Activated gamma-delta T cell (primary cell): ENCODE measurements at places on chromosomes 2 and 18.

DNA sequence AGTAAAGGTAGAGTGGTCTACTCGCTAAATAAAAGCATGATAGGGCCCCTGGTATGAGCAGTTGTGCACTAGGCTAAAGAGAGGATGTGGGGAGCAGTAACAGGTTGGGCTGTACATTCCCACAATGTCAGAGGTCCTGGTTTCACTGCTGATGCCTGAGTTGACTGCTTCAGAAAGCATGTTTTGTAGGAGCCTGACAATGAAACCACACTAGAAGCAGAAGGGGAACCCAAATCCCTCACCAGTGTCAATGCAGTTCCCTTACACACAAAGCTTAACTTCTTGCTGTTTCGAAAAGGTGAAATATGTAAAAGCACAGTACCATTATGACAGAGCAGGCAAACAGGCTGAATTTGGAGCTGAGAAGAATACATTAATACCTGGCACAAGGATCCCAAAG, 291.7 kb upstream of the KYNU start:
- no peak for DNase-seq

GRCh38 chr2:28021898-28022297, 131.4 kb downstream of the BABAM2 start:
- DNase-seq, result no peak

- no peak for DNase-seq
Measured at GRCh38 chr2:69434753-69435152, 2.5 kb downstream of the NFU1 start.

- DNase-seq, result no peak
Measured at GRCh38 chr2:44358503-44358902, 2.8 kb downstream of the PREPL start.

- no peak for DNase-seq
Measured at GRCh38 chr2:27148801-27149439, at the start of gene TCF23. Gene TCF23, plus strand, starts transcription at chr2:27149004. Its CDS starts 130 bp downstream, at chr2:27149134.

GRCh38 chr2:216148983-216149382, 39.8 kb downstream of the XRCC5 start:
- DNase-seq, result no peak

GRCh38 chr2:26700078-26700477, 7.6 kb downstream of the KCNK3 start:
- DNase-seq, result no peak

- DNase-seq, result no peak
Measured at GRCh38 chr2:6580982-6581381, 284.7 kb downstream of the CMPK2 start.

DNA sequence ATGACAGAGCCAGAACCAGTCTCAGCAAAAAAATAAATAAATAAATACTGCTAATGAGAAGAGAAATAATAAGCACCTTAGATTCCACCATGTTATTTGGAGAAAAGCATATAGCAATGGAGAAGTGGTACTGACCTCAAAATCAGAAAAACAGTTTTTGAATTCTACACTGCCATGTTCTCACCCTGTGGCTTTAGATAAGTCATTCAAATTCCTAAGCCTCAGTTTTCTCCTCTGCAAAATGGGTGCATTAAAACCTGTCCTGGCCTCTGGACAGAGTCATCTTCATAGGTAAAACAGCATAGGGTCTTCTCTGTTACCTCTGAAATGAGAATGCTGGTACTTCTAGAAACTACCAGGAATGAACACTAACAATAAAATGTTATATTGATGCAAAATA, 62.2 kb upstream of the RMP24 start:
- DNase-seq, result no peak

- no peak for DNase-seq
Measured at GRCh38 chr2:102166189-102166845, 20.5 kb upstream of the IL1RL2 start.

GRCh38 chr2:66984864-66985263, 412.3 kb upstream of the ETAA1 start:
- DNase-seq, result no peak

DNA sequence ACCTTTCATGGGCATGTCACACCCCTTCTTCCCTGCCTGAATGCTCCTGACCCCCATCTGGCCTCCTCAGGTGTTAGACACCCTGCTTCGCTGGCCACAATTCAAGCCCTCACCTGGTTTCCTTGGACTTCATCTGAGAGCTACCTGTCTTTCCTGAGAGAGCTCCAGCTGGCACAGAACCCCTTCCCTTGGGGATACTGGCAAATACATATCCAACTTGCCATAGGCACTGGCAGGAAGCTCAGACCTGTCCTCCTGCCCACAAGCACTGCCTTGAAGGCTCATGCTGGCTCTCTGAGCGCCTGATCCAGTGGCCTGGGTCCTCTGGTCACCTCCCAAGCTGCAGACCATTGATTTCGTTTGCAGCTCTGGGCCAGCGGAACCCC, 74.1 kb upstream of the MAP4K3 start:
- no peak for DNase-seq

- no peak for DNase-seq
Measured at GRCh38 chr2:50556934-50557575, 474.9 kb downstream of the NRXN1 start.

DNA sequence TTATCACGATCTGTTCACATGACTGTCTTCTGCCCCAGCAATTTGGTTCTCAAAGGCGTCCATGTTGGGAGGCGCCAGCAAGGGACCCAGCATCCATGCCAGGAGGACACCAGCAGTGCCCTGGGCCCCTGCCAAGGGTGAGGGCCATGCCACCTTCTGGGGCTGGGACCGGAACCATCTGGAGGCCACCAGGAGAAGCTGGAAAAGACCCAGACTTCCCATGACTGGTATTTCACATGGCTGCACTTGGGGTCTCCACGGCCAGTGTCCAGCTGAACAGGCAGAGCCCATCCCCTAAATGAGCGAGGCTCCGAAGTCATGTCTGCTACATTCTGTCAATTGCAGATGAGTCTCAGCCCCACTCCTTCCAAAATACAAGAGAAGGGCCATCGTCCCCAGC, 306.8 kb upstream of the HS6ST1 start:
- no peak for DNase-seq

DNA sequence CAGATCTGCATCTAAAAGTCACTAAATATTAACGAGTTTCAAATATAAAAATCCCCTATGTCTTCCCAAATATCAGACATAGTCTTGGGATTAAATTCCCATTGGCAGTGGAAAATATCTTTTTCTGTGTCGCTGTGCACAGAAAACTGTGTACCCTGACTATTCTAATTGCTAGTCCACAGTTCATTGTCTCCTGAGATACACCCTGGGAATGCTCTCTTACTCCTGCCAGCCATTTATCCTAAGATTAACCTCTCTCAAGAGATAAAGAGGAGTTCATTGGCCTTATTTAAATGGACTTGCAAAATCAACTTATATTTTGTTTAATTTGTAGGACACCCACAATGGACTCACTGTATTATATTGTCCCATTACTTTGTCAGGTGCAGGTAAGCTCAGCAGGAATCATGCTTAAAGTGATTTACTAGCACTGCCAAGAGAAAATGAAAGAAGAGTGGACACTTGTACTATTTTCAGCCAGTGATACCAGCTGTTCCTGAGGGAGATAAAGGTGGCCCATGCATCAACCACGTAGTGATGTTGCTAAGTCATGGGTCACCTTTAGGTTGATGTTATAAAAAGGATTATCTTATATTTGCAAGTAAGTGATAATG, 553.8 kb downstream of the PIK3C3 start:
- no peak for DNase-seq

- DNase-seq, result no peak
Measured at GRCh38 chr18:63869374-63869773, 18.1 kb upstream of the SERPINB2 start.

DNA sequence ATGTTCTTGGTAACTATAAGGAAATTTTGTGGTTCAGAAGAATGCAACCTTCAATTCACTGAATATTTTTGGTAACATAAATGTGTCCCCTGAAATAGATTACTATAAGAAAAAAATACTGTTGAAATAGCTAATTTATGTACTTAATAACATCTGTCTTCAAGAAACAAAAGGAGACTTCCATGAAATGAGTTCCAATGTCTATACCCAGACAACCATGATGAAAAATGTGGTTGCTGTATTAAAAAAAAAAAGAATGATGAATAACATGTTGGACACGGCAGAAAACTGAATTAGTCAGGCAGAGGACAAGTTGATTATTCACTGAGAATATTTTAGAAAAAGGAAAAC, 98.5 kb downstream of the TACR1 start:
- no peak for DNase-seq

- no peak for DNase-seq
Measured at GRCh38 chr2:8303322-8303832, 378.5 kb upstream of the ID2 start.

DNA sequence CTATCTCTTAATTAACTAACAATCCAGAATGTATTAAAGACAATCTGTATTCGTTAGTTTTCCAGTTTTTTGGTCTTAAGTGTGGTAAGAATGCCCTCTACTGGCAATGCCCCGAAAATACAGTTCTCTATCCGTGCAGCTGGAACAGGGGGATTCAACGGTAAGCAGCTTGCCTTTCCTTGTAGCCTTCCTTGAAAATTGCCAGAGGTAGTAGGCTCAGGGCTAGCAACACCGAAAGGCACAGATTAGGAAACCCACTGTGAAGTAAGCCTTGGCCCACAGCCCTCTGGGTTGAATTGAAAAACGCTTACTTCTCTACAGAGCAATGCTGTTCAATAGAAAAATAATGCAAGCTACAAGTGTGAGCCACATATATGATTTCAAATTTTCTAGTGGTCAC, 17.1 kb upstream of the VPS4B start:
- DNase-seq, result no peak

- DNase-seq, result no peak
Measured at GRCh38 chr2:237752761-237753165, 45.8 kb upstream of the RBM44 start.

DNA sequence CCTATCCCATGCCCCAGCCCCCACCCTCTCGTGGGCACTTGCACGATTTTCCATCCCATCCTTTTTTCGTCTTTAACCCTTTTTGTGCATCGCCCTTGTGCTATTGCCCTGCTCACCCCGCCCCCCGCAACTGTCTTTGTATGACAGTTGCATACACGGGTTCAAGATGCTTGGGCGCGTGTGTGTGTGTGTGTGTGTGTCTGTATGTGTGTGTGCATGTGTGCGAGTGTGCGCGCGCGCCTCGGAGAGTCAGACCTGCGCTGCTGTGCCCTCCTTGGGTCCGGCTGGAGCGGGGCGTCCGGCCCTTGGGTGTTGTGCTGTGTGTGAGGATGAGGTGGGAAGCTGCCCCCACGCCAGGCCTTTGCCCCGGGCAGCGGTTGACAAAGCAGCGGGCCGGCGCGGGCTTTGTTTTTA, 230.7 kb downstream of the HAUS1 start:
- no peak for DNase-seq

DNA sequence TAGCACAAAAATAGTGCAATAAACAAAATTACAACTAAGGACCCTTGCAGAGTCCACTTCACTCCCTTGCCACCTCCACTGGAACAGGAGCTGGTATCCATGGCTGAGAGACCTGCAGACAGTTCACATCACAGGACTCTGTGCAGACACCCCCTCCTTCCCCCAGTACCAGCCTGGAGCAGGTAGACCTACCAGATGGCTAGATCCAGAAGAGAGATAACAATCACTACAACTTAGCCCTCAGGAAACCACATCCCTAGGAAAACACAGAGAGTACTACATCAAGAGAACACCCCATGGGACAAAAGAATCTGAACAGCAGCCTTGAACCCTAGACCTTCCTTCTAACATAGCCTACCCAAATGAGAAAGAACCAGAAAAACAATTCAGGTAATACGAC, 49.8 kb downstream of the FBXO15 start:
- DNase-seq, result no peak

DNA sequence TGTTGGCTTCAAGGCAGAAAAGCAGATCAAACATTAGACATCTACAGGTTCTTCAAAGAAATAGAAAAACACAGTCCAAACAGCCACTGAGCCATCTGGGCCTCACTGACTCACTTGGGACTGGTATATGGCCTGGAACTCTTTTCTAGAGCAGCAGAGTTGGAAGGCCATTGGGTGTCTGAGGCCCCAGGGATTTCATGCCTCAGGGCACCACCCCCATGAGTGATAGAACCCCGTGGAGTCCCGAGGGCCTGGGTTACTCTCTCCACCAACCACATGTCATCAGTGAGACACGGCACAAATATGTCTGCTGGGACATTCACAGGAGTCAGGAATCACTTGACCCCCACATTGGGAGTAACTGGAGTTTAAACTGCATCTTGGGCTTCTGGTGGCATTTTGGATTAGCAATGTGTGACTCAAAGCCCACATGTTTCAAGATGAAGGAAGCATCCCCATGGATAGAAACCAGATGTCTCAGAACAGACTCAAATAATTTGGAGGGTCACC, 44.0 kb downstream of the CAPN13 start:
- no peak for DNase-seq

GRCh38 chr18:67359873-67360838, 156.4 kb downstream of the DSEL start:
- no peak for DNase-seq

DNA sequence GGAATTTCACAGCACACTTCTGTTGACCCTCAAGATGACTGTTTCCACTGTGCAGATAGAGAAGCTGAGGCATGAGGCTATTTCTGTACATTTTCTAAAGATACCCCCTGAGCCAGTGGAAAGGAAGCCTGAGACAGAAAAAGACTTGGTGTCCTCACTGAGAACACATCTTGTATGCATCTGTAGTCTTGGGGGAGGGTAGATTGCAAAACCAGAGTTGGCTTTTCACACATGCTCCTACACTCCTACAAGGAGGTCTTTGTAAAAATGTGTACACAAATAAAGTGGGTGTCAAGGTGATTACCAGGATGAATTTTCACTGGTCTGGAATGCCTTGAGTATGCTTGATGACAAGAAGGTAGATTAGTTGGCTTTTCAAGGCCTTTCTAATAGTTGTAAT, 98.0 kb downstream of the KCTD18 start:
- DNase-seq, result no peak

DNA sequence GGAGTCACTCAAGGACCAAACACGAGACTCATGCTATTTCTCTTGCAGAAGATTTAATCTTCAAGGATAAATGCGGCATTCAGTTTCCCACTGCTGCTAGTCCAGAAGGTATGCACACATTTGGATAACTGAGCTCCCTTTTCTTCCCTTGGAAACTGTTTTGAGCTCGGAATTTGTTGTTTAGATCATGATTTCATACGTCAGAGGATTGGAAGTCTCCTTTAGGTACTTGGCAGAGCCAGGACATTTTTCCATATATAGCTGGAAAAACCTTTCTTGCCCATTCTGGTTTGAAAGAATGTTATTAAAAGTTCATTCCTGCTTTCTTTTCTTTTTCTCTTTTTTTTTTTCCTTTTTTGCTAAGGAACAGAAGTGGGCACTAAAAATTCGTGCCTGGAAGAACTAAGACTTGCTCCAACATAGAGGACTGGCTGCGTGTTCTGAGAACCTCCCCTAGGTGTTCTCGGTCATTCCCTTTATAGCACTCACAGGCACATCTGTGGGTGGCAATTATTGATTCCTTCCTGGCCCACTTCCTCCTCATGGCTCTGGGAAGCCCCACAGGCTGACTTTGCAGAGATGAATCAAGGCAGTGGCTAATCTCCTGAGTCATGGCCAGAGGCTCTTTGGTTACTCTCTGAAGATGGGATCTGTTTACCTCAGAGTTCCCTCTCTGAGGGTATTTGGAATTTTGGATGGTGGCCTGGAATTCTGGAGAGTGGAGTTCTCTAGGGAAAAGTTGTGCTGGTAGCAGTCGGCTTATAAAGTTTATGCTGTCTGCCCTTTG, 104.8 kb downstream of the PLCL1 start:
- DNase-seq, result no peak
